ENCODE measurements at places on chromosomes 12 and 14.

DNA sequence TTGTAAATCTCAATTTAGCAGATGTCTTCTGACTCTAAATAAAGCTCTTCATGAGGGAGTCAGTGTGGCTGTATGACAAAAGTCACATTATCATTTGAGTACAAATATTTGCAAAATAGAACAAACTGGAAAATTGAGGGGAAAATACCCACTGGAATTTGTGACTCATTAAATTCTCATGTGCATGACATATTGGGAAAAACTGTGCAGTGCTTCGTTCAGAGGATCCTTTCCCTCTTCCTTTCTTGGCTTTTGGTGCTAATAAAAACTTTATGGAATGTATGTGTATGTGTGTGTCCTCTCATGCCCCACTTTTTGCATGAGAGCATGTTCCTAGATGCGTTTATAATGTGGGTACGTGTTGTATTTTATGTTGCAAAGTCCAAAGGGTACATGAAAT, 267.8 kb downstream of the KTN1 start:
- DNase-seq, result no peak

- DNase-seq, result no peak
Measured at GRCh38 chr12:64608901-64609535, 1.3 kb upstream of the RASSF3 start.

- no peak for DNase-seq
Measured at GRCh38 chr12:101738920-101739665, at the start of gene SYCP3. TSS of gene SYCP3 (minus strand) at chr12:101739462. CDS start at chr12:101737935, 1,527 bp downstream.

DNA sequence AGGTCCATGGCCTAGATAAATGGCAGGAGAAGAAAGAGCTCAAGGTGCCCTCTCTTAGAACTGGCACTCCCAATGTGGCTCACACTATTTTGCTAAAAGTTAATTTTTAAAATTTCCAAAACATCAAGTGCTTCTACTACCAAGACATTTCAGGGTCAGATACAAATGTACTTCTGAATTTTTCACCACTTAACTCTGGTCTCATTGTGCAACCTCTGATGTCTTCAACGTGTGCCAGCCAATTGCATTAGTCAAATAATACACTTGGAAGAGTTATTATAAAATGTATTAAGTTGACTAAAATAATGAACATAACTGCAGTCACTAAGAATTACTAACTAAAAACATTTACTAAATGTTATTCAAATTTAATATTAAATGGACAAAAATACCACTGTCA, 41.3 kb downstream of the SLC25A47 start:
- no peak for DNase-seq

DNA sequence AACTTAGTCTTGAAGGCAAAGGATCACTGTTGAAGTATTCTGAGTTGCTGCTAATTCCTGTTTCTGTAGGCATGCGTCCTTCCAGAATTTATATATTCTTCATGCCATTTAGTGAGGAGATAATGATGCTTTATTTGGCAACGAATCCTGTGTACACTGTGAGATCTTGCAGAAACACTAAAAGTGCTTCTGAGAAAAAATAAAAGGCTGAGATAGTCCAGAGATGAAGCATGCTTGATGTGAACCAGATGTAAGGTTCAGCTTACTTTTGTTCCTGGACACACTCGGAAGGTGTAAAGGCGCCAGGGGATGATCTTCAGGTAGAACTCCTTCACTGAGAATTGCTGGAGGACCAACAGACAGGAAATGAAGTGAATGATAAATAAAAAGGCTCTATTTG, 39.1 kb downstream of the AREL1 start:
- no peak for DNase-seq

DNA sequence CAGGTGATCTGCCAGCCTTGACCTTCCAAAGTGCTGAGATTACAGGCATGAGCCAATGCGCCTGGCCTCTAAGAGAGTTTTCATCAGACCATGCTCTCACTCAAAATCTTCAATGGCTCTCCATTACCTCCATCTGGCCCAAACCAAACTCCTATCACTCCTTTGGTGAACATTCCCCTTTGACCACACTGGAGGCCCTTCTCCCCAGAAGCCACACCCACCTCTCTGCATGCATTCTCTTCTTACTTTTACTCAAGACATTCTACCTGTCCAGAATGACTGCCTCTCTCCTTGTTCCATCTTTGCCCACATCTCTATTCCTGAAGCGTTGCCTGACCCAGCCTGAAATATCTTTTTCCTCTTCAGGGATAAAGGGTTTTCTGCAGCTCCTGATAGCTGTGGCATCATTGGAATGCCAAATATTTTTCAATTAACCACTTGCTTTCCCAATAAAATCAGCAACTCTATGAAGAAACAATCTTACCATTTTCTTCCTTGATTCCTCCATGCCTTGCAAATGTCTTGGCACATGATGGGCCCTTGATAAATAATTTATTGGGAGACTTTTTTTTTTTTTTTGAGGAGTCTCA, 15.5 kb downstream of the PLEK2 start:
- no peak for DNase-seq

DNA sequence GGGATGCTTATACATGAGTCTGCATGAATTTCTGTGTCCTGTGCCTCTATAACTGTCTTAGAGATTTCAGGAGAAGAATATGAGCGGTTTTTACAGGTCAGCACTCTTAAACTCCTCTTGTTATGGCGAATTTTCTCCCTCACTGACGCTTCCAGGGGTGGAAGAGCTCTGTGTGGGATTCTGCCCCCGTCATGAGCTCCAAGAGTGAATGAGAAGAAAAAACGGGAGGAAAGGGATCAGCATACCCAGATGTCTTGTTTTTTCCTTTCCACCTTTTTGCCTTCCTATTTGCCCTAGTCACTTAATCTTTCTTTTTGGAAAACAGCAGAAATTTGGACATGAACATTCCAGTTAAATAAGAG, 651 bp downstream of the PFKM start:
- DNase-seq, result no peak

DNA sequence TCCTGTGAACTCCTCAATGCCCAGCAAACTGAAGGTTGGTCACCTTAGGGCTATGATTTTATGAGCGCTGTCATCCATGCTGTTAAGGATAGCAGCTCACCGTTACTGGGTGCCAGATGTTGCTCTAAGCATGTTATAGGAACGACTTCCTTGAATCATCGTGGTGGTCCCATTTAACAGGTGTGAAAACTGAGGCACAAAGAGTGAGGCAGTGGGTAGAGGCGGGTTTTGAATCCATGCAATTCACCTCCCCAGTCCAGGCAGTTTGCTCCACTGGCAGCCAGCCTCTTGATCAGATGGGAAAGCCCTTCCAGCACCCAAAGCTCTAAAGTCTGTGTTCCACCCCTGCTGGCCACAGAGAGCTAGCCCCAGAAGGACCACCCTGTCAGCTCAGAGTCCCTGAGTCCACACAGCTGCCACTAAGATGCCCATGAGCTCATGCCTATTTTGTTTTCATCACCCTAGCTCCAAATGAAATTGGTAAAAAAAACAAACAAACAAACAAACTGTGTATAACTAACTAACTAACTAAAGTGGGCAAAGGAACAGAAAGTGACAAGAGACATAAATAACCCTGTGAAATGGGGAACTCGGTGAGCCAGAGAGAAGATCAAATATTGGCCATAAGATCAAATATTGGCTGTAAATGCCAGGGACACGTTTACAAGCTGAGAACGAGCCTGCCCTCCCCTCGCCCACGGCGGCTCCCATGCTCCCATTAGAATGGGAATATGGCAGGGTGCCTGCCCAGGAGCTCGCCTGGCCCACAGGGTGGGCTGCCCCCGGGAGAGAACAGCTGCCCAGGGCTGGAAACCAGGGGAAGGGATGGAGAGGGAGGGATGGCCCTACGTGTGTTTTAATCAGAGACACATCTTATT, 72.3 kb upstream of the RFLNA start:
- no peak for DNase-seq

GRCh38 chr12:115046805-115047204, 362.8 kb upstream of the TBX3 start:
- DNase-seq, result no peak

- no peak for DNase-seq
Measured at GRCh38 chr14:31125231-31125630, 82.4 kb downstream of the HECTD1 start.

- DNase-seq, result no peak
Measured at GRCh38 chr12:103257763-103258162, 238.0 kb downstream of the C12orf42 start.

DNA sequence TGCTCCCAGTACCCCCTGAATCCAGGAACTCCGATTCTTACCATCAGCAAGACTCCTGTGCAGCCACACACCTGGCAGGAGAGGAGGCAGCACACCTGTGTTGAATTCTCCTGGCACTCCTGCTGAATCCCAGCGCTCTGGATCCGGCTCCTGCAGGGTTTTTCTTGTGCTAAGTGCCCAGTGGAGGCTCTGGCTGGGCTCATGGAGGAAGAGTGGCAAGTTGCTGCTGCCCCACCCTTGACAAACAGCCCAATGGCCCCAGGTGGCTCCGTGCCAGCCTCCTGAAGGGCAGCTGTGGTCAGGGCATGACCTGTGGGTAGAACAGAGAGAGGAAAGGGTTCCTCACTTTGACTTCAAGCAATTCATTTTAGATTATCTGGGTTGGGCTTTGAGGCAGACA, 20.0 kb downstream of the CRACR2A start:
- DNase-seq, result no peak

Measured in left ventricle myocardium superior (tissue), 1 donor.